ENCODE measurements at places on chromosomes 7 and 10.

- DNase-seq: no peak
These were observed 415.5 kb downstream of the GLRX3 start for GRCh38 chr10:130551676-130552075.

- no peak for DNase-seq
These were observed 56.1 kb downstream of the RAPGEF5 start for GRCh38 chr7:22300839-22301238.

- no peak for DNase-seq
These were observed 72.2 kb upstream of the EEPD1 start for GRCh38 chr7:36080843-36081242.

- DNase-seq: no peak
These were observed 1.2 kb upstream of the PLCE1 start for GRCh38 chr10:93992400-93993030.

- DNase-seq: no peak
These were observed 9.0 kb downstream of the RPEL1 start for GRCh38 chr10:103254538-103255325.

- no peak for DNase-seq
These were observed 16.4 kb downstream of the SORCS3 start for GRCh38 chr10:104657457-104657856.

GRCh38 chr7:106075937-106076336 lies 36.2 kb downstream of the SYPL1 start:
- no peak for DNase-seq

DNA sequence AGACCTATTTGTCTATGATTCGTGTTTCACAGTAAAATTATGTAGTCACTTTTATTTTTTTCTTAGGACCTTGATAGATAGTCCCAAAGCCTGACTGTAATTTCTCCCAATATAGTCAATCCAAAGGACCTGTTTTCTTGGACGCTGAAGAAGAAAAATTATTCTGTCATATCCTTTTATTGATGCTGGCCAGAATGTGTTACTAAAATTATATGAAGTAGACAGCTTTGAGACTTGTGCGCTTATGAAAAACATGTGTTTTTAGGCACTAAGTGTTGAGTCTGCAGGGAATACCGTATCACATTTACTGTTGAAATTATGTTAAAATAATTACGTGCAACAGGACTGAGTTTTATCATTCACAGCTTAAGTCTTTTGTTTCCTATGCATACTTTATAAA lies 17.9 kb downstream of the TES start:
- DNase-seq: no peak

DNA sequence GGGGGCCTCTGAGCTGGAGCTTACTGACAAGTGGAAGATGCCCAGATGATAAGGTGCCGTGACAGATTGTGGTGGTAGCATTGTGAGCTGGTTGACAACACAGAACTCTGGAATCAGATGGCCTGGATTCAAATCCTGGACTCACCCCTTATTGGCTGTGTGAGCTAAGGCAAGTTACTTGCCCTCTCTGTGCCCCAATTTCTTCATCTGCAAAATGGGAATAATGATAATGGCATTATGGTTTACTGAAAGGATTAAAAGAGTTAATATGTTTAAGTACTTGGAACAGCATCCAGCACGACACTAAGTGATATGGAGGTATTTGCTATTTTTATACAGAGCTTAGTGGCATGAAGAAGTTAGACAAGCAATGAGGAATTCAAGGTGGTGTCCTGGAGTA lies 465.9 kb upstream of the GALNT17 start:
- no peak for DNase-seq

GRCh38 chr7:28328146-28328545 lies 84.2 kb upstream of the CREB5 start:
- DNase-seq: no peak

GRCh38 chr7:38451840-38452239 lies 178.4 kb upstream of the TARP start:
- DNase-seq: peak; percentile 51
